ENCODE measurements at places on chromosomes 2 and 18.

DNA sequence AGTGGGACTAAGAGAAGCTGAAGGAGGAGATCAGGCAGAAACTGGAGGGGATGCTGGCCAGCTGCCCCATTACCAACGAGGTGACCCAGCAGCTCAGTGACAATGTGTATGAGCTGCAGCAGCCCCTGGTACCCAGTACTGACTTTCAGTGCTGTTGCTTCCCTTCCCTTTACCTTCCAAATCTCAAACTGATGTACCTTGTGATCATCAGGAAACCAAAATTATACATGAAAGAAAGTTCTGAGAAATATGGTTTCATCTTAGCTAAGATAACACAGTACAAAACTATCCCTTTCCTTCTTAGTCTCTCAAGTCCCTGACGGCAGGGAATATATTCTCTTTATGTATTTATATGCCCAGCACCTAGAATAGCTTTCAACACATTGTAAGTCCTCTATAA is 52.3 kb upstream of the CERS6 start:
- no peak for DNase-seq

DNA sequence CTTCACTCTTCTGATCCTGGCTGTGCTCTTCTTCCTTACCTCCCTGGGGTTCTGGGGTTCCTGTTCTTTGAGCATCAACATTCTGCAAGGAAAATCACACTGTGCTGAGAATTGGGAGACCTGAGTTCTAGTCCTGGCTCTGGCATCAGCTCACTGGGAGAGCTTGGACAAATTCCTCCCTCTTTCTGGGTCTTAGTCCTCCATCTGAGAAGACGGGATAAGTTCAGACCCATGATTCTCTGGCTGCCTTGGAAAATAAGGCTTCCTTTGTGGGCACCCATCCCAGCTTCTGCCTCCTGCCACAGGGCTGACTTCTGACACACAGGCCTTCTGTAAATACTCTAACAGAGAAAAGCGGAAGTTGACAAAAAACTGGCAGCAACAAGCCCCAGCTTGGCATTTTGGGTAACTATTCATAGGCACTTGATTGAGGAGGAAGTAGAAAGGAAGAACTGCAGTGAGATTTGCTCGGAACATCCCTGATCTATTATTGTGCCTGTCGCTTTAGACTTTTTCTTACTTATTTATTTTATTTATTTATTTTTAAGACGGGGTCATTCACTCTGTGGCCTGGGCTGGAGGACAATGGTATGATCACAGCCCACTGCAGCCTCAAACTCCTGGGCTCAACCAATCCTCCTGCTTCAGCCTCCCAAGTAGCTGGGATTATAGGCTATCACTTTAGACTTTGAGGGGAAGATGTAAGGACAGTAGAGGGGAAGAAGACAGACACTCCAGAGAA is 7.9 kb downstream of the PCBP1 start:
- DNase-seq = no peak

GRCh38 chr2:166560022-166560421 is 66.0 kb upstream of the SCN7A start:
- DNase-seq = no peak

- no peak for DNase-seq
Observed at GRCh38 chr18:22186484-22186971, 17.1 kb downstream of the GATA6 start.

DNA sequence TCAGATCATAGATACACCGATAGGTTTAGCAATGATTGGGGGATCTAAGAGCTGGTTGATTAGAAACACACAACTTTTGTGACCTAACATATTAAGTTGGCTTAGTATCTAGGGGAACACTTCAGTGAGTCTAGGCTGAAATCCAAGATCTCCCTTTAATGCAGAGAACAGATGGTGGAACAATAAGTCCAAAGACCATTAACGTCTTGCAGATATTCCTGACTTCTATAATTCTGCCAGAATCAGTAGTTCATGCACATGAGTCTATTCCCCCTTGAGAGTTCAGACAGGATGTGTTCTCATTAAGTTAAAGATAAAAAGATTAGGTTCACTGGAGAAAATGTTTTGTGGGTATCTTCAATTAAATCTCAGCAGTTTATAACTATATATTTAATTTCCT is 506.5 kb downstream of the TSN start:
- no peak for DNase-seq

DNA sequence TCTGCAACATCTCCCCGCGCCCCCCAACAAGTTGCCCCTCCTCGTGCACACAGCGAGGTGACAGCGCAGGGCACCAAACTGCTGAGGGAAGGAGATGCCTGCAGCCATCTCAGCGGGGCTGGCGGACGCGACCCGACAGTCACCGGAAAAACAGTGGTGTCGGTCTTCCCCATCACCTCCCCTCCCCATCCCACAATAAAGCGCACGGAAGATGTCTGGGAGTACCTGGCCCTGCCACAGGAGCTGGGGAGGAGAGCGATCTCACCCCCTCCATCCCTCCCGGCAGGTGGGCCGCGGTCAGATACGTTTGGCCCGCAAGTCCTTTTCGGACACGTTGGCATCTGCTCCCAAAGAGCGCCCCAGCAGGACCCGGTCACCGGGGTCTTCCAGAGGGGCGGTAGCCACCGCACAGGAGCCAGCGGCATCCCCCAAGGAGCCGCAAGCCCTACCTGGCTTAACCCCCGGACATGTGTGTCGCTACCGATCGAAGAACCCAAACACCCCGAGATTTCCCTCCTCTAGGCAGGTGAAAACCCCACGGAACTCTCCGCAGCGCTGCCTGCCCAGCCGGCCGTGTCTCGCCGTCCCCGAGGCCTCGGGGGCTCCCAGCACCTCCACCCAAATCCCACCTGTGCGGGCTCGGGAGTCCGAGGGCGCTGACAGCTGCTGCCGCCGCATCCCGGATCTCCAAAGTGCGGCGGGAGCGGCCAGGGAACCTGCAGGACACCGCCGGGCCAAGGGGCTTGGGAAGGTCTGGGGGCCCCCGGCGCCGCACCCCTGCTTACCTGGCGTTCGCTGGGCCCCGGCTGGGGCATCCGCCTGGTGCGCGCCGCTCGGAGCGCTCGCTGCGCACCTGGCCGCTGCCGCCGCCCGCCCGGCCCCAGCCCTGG is 657 bp downstream of the ATP8B1 start:
- DNase-seq = no peak

DNA sequence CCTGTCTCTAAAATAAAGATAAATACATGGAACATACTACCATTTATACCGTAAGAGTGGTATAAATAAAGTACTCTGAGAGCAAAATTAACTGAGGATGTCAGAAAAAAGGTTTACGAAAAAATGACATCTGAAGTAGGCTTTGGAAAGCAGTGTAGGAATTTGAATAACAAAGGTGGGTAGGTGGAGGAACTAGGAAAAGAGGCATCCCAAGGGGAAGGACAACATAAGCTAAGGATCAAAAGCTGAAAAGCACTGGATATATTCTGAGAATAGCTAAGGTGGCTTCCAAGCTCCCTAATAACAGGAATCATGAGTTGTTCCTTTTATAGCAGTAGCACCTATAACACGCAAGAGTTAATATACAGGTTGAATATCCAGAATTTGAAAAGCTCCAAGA is 91.3 kb downstream of the BAZ2B start:
- no peak for DNase-seq

DNA sequence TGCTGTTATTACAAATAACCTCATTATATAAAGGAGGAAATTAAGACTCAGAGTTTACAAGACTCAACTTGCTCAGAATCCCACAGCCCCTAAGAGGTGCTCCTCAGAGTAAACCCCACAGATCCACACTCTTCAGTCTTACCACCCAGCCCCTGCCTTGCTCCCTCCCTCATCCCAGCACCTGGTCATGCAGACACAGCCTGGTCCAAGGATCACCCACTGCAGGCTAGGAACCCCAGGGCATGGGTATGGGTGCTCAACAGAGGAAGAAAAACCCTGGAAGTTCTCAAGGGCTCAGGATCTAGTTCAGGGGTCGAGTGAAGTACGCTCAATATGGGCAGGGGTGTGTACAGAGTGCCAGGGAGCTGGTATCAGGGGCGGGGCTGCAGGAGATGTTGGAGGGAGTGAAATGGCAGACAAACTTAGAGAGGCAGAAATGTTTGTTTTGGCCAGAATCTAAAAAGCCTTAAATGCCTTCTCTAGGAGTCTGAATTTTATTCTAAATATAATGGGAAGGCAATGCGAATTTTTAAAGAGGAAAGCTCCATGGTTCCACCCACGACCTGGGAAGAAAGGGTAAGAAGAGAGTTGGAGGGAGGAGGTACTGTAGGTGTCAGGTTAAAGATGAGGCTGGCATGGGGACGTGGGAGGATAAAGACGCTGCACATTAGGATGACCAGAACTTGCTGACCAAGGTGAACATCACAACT is 79.1 kb upstream of the MGAT4A start:
- DNase-seq = no peak

GRCh38 chr18:56652802-56653201 is 1.6 kb downstream of the WDR7 start:
- DNase-seq = no peak

DNA sequence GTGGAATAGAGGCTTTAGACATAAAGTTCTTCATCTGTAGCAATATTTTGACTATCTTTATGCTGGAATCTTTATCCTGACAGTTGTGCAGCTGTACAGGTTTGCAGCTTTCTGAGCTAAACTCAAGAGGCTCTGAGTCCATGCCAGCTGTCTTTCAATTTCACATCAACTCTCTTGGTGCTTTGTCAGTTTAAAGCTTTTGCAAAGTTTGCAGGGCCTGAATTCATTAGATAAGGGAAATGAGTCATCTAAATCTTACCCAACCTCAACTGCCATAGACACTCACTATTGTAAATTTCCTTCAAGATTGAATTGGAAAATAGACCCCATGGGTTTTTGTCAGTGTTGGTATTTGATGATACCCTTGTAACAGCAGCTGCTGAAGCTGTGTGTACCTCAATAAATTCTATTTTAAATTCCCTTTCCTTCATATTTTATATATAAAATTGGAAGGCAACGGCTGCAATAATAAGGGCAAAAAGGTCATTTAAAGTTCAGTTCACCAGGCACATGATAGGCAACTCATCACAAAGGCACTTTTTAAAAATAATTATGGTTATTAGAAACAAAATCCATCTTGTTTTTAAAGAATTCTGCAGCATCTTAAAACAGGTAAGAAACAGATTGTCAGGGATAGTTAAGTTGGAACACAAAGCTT is 169.9 kb upstream of the SLC39A10 start:
- DNase-seq = no peak

GRCh38 chr18:8797206-8797605 is 91.8 kb downstream of the MTCL1 start:
- no peak for DNase-seq

DNA sequence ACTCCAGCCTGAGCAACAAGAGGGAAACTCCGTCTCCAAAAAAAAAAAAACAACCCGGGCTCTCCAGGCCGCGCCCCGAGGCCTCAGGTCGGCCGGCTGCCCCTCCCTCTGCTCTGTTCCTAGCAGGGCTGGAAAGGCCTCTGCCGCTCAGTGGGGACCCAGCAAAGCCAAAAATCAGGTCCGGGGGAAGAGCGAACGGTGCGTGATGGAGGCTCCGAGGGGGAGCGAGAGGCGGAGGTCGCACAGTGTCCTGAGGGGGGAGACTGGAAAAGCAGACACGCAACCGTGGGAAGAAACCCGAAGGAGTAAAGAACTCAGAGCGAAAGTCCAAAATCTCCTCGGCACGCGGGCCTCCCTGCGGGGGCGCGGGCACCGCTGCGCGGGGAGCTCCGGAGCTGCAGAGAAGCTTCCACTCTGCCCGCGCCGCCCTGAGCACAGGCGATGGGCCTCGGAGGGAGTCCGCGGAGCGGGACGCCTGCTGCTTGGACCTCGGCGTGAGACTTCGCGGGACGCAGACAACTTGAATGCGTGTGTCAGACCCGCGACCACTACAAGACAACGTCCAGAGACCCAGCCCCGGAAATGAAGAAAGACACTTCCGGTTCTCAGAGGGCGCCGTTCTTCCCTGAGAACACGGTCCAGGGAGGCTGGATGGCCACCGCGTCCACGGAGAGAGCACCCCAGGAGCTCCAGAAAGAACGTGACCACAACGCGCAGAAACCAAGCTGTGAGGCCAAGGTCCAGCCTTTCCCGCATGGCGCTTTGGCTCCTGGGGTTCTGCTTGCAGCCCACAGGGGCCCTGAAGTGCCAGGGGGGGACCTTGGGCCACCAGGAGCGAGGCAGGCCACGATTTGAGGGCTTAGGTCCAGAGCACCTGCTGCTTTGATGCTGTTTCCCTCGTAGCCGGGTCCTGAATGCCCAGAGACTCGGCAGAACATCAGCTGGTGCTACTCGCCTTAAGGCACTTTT is 219.8 kb downstream of the DPP10 start:
- DNase-seq = no peak

- no peak for DNase-seq
Observed at GRCh38 chr2:86021396-86022378, 84.0 kb downstream of the POLR1A start.

GRCh38 chr2:67515056-67515455 is 117.9 kb downstream of the ETAA1 start:
- no peak for DNase-seq

- DNase-seq = no peak
Observed at GRCh38 chr2:100730290-100730868, 89.6 kb upstream of the NPAS2 start.

DNA sequence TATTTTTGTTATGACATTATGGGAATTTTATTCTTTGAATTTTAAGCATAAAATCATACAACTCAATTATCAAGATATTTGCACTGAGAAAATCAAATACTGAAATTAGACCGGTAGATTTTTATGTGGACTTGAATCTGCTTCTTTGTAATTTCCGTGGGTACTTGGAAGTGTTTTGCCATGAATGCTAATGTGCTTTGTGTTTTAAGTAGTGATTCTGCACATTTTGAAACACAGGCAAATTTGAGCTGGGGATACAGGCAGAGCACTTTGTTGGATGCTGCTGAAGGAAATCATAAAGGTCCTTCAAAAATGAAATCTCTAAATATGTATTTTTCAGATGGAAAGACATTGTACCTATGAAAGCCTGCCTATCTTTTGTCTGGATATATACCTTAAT is 446.3 kb upstream of the POU3F3 start:
- DNase-seq = no peak

GRCh38 chr18:8453528-8453927 is 155.7 kb upstream of the RAB12 start:
- no peak for DNase-seq

DNA sequence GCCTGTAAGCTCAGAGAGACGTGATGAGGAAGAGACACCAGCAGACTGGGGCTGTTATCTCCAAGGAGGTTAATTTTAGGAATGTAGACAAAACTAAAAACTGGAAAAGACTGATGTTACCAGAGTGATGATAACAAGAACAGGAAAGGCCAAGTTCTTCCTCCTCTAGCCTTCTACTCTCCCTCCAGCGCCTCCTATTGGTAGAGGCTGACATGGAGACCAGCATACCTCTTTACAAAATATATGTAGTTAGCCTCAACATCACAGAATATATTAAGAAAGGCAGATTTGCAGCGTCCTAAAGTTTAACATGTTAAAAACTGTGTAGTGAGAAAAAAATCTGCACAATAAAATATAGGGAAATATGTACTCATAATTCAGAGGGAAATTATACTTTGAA is 66.0 kb downstream of the TCF4 start:
- no peak for DNase-seq

Measured in activated naive CD4-positive, alpha-beta T cell (primary cell).